A549 (cell line): ENCODE measurements at places on chromosomes 2 and 18. TPM values are rescaled to one million over a fixed set of nuclear protein-coding genes. Genes with fewer than 3 reads are reported as not detected.

The MYO5B gene
- polyA plus RNA-seq: 6.4 to 9.4 TPM (median 6.9 TPM) in 3 replicates

The EGR4 gene
- polyA plus RNA-seq: not detected in 3 replicates

DNA sequence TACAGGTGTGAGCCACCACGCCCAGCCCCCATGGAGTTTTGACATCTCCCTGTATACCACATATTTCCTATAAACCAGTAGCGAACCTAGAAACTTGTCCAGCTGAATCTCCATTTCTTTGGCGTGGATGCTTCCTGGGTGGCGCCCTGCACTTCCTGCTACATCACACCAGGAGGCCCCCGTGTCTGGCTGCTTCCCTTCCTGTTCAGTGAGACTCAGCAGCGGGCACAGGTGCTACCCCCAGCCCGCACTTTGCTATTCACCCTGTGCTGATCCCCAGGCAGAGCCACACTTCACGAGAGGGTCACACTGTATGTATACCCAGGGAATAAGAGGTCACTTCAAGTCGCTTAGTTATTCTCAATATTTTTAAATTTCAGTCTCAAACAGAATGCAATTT, 35.0 kb downstream of the CYP27C1 start:
- DNase-seq: no peak

The ASB18 gene
- polyA plus RNA-seq: not detected in 3 replicates

The ALPI gene
- polyA plus RNA-seq: not detected in 3 replicates

DNA sequence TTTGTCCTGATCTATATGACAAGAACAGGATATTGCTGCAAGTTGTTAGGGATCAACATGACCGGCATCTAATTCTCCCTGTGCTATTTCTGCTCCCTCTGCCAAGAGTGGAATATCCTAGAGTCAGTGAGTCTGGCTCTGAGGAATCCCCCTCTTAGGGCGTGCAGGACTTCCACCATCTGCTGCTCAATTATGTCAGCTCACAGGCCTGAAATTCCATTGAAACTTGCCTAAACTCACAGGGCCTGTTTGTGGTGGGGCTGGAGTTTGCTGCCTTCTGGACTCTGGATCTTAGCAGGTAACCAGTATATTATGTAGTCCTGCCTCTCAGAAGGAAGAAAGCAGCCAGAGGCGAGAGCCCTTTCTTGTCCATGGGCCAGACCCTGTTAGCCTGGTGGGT, 323.0 kb downstream of the TSN start:
- DNase-seq: no peak

GRCh38 chr2:238846628-238847418, 1.1 kb upstream of the TWIST2 start:
- DNase-seq: no peak

- no peak for DNase-seq
Observed at GRCh38 chr18:79681484-79682387, 2.1 kb downstream of the CTDP1 start.

The C1GALT1C1L gene
- polyA plus RNA-seq: 1.4 to 2.1 TPM (median 2.1 TPM) in 3 replicates
